ENCODE measurements at places on chromosomes 7 and 10.

- DNase-seq, result no peak
Measured at GRCh38 chr10:126959906-126960685, 54.9 kb downstream of the DOCK1 start.

DNA sequence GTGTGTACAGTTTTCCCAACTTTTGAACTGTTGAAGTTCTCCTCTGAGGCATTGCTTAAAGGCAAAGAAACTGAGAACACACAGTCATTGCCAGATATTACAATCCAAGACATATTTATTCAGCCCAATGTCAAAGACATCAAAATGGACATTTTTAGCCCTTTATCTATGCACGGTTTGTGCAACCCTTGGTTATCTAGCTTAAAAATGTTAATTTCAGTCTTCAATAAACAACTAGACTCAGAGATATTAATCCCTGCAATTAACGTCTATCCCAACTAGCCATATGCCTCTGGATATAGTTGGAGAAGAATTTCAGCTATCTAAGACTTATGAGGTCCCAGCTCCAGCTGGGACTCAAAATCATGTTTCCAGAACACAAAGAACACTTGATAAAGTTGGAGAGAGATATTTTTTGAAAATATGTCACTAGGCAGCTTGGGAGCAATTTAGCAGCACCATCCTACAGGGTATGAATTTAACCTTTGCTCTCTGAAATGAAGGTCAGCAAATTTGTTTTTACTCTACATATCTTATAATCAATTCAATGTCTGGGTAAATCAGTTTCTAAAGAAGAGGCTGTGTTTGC is 357.0 kb downstream of the RNLS start:
- no peak for DNase-seq

- DNase-seq, result no peak
Measured at GRCh38 chr7:4799508-4800268, 24.3 kb downstream of the AP5Z1 start.

- DNase-seq, result no peak
Measured at GRCh38 chr10:68982389-68982788, 6.2 kb upstream of the KIFBP start.

- no peak for DNase-seq
Measured at GRCh38 chr10:133131734-133132472, 28.1 kb upstream of the KNDC1 start.

DNA sequence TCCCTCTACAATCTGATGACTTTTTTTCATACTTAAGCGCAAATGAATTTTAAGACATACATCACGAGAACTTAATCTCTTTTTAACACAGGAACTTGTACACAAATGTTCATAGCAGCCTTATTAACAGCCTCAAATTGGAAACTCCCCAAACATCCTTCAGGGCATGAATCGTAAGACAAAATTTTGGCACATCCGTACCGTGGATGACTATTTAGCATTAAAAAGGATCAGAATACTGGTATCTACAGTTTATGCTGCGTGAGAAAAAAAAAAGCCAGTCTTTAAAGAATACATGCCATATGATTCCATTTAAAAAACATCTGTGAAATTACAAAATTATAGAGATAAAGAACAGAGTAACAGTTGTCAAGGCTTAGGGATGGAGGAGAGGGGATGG is 46.8 kb downstream of the PDE1C start:
- no peak for DNase-seq

- no peak for DNase-seq
Measured at GRCh38 chr7:128236924-128237586, 4.0 kb upstream of the LEP start.

GRCh38 chr7:50393547-50394252 is 56.5 kb downstream of the FIGNL1 start:
- DNase-seq, result no peak

DNA sequence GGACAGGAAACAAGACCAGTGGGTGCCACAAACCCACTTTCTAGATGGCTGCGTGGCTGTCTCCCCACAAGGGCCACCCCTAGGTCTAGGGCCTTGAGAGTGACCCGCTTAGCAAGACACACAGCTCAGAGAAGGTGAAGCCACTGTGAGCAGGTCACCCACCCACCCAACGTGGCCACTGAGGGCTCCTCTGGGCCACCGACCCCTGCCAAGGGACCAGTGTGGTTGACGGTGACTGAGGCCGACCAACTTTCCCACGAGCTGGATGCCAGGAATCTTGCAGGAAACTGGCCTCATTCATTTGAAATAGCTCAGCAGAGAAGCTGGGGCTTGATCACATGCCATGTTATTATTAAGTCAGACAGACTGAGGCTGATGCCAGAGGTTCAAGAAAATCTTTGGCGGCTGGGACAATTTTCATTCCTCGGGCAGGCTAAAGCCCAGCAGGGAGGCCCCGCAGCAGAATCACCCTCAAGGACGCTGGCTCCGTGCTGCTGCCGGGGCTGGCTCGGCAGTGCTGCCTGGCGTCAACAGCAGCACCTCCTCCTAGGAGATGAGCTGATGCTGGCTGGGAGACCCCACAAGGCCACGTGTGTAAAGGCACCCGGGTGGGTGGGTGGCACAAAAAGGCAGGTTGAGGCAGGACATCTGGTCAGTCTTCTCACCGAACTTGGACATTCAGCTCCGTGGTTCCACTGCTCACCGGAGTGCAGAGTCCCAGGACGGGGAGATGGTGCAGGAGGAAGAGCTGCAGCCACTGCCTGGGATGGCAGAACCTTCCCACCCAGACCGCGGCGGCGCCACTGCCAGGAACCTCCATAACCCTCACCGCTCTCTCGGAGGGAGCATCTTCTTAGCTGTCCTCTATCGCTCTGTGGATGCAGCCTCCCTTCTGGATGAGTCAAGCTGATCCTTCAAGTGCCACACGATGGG is 57.8 kb downstream of the ZRANB1 start:
- DNase-seq, result no peak
